ENCODE measurements at places on chromosomes 4 and X.

- DNase-seq: no peak
Observed at GRCh38 chr4:78529569-78530209, 21.9 kb upstream of the ANXA3 start.

DNA sequence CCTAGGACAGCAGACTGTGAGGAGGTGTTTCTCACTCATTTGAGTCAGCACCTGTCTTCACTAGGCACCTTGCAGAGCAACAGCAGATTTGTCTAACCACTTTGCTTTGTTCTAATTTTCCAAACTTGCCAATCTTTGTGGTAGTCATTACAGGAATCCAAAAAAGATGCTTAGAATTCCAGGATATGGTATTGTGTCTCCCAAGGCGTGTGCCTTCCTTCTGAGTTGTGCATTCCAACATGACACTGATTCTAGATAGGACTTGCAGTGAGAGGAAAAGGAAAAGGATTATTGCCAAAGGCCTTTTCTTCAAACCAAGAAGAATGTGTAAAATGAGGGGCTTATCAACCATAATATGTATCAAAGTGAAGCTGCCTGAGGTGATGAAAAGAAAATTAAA is 126.2 kb downstream of the MAPK10 start:
- DNase-seq: peak; percentile 41

DNA sequence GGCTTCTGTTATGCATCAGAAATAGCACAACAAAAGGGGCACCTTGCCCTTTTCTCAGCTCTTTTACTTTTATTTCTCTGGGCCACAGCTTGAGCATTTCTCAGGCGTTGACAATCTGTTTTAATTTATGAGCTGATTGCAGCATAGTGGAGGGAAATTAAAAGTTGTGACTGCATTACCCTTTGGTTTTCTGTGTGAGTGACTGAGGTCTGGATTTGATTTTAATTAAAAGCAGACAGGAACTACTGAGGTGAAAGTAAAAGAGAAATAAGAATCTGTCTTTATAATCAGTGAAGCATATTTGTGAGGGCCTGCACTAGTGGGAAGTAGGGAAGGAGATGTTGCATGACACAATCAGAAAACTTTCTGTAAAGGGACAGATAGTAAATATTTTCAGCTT is 43.4 kb upstream of the GEMIN8 start:
- no peak for DNase-seq

- peak; percentile 93 for DNase-seq
Observed at GRCh38 chr4:109548655-109549054, 11.4 kb upstream of the MCUB start.

DNA sequence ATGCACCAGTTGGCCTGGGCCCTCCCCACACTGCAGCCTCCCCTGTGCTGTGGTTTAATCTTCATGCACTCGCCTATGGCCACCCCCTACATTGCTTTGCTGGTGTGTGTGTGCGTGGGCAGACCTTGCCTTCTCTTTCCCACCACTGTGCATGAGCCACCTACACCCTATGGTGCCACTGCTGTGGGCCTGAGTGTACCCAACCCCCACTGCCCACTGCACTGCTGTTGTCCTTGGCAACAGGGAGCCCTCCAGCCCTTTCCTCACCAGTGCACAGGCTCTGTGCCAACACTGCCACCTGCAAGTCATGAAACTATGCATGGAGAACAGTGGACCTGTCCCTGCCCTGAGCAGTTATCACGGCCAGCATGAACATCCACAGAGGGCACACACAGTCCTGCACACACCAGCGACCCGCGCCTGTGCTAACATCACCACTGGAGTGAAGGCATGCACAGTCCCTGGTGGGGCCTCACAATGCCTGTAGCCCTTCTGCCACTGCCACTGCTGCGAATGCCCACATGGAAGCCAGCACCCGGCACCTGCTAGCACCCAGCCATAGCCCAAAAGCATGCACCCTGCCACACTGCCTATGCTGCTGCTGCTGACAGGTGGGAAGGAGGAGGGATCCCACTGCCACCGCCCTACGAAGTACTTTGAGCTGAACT is 237.8 kb upstream of the ARSJ start:
- DNase-seq: no peak

DNA sequence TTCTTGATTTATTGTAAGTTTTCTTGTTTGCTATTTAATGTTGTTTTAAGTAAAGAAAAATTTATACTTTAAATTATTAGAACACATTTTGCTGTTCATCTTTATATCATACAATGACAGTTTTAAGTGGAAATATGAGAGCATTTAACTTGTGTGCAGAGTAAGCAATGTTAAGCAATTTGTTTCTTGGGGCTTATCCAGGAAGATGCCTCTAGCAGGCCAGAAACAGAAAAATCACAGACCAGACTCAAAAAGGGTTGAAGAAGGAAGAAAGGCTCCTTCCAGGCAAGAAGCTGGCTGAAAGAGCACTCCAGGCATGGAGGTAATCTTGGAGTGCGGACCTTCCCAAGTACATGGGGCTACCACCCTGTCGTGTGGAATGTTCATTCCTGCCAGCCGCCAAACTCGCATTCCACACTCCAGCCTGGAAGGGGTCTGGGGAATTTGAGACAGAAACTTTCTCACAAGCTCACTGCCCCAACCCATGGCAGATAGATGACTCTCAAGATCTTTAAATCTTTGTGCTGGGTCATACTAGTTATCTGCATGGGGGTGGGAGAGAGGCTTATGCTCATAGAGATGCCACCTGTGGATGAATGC is 1521.3 kb upstream of the AGA start:
- no peak for DNase-seq
